ENCODE measurements at places on chromosomes 7 and 10. TPM values are rescaled to one million over a fixed set of nuclear protein-coding genes. Genes with fewer than 3 reads are reported as not detected.
A peak's percentile ranks its signal among the peaks of the same experiment; 100 is the strongest.

- no peak overlapping the region for H3K4me3 ChIP-seq
- H3K27ac ChIP-seq = no peak overlapping the region
- H3K4me1 ChIP-seq = no peaks in the 10 kb centered on the region
- no peak for DNase-seq
These were observed 117.6 kb upstream of the TCF7L2 start for GRCh38 chr10:112832361-112832878.

DNA sequence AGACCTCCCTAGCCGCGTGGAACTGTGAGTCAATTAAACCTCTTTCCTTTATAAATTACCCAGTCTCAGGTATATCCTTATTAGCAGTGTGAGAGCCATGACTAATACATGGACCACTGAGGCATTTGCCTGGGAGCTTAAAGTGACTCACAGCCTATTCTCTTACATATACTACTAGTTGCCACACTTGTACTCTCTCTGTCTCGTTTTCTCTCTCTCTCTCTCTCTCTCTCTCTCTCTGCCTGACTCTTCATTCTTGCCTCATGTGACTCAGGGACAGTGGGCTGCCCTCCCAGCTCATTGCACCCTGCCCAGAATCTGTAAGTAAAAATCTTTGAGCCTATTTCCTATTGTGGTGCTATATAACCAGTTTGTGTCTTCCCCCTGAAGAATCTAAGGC lies 238.5 kb upstream of the MAGI2 start:
- no peaks in the 10 kb centered on the region for H3K27me3 ChIP-seq
- H3K36me3 ChIP-seq = no peaks in the 10 kb centered on the region
- DNase-seq = no peak

- H3K4me1 ChIP-seq = no peaks in the 10 kb centered on the region
- H3K27ac ChIP-seq = no peak overlapping the region
- no peak overlapping the region for H3K4me3 ChIP-seq
- DNase-seq = no peak
- no peaks in the 10 kb centered on the region for H3K36me3 ChIP-seq
These were observed 102.7 kb upstream of the FAM13C start for GRCh38 chr10:59465088-59465487.

GRCh38 chr7:134014935-134015334 lies 112.2 kb upstream of the LRGUK start:
- H3K27ac ChIP-seq = no peak overlapping the region
- no peaks in the 10 kb centered on the region for H3K4me1 ChIP-seq
- H3K27me3 ChIP-seq = no peaks in the 10 kb centered on the region
- H3K36me3 ChIP-seq = no peaks in the 10 kb centered on the region
- no peak for DNase-seq
- no peak overlapping the region for H3K4me3 ChIP-seq

- H3K4me1 ChIP-seq = no peaks in the 10 kb centered on the region
- no peaks in the 10 kb centered on the region for H3K27me3 ChIP-seq
- H3K27ac ChIP-seq = no peak overlapping the region
- H3K36me3 ChIP-seq = no peaks in the 10 kb centered on the region
- no peak overlapping the region for H3K4me3 ChIP-seq
These were observed 299.9 kb downstream of the RPS24 start for GRCh38 chr10:78333362-78334143.

DNA sequence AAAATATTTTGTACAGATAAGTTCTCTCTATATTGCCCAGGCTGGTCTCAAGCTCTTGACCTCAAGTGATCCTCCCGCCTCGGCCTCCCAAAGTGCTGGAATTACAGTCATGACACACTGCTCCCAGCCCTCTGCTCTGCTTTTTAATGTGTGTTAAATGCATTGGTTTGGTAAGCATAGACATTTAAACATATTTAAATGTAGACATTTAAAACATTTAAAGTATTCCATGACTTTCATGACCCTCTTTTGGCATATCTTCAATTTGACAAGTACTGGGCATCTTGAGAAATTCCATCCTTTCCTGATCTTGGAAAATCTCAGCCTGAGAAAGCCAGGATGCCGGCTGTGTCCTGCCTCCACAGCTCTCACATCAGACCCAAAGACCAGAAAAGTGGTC lies 5.2 kb upstream of the SAR1A start:
- no peak overlapping the region for H3K4me3 ChIP-seq
- H3K4me1 ChIP-seq = peaks cover 25% of the 10 kb centered on the region
- H3K36me3 ChIP-seq = no peaks in the 10 kb centered on the region
- H3K27me3 ChIP-seq = no peaks in the 10 kb centered on the region

DNA sequence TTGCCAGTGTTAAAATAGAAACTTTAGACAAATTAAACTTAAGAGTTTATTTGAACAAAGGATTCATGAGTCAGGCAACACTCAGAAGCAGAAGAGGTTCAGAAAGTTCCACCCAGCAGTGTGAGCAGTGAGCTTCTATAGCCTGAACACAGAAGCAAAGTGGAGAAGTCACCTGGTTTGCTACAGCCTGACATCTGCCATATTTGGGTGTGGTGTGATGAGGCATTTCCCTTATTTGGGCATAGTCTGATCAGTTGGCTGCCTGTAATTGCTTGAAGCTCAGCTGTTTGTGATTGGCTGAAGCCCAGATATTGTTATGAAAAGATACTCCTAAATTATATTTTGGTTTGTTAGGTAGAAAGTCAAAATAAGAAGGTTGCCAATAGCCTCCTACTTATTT lies 39.1 kb downstream of the VWC2 start:
- DNase-seq = no peak
- no peaks in the 10 kb centered on the region for H3K4me1 ChIP-seq
- H3K27me3 ChIP-seq = no peaks in the 10 kb centered on the region
- no peak overlapping the region for H3K27ac ChIP-seq

- H3K4me3 ChIP-seq = no peak overlapping the region
- no peaks in the 10 kb centered on the region for H3K4me1 ChIP-seq
- H3K27me3 ChIP-seq = no peaks in the 10 kb centered on the region
- H3K27ac ChIP-seq = no peak overlapping the region
These were observed 248.2 kb downstream of the SKAP2 start for GRCh38 chr7:26616235-26616634.

DNA sequence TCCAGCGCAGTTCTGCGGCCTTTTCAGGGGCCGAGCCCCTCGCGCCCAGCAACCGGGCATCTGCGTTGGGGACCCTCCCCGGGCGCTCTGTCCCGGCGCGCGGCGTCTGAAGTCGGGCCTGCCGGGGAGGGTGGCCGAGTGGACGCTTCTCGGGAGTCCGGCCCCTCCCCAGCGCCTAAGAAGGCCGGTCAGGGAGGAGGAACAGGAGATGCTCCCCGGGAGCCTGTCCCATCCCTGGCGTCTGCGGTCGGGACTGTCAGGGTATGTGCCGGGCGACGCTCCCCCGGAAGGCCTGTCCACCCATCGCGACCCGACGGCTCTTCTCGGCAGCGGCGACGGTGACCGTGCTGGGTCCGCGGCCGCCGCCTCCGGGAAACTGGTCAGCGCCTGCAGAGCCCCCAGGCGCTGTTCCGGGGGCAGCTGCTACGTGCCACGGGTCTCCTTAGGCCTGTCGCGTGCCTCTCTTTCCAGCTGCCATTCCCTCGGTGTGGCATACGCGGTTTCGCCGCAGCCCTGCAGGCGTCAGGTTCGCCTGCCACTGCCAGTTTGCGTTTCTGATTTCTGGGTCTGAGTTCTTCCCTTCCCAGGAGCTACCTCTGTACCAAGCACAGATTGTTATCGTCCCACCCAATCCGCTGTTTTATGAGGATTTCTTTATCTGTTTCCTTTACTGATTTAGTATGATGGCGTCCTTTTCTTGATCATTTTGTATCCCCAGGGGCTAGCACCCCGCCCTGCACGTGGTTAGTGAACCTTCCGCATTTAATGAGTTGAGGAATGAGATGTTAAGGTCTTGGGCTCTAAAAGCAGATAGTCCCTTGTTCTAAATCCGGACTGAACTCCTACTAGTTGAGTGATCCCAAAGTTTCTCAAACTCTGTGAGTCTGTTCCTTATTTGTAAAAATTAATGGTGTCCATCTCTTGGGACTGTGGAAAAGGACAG lies 782 bp downstream of the IFIT5 start:
- DNase-seq = peak; percentile 49
- H3K4me3 ChIP-seq = peak overlapping the region; percentile 88
- H3K27ac ChIP-seq = peak overlapping the region; percentile 88
- no peaks in the 10 kb centered on the region for H3K36me3 ChIP-seq

DNA sequence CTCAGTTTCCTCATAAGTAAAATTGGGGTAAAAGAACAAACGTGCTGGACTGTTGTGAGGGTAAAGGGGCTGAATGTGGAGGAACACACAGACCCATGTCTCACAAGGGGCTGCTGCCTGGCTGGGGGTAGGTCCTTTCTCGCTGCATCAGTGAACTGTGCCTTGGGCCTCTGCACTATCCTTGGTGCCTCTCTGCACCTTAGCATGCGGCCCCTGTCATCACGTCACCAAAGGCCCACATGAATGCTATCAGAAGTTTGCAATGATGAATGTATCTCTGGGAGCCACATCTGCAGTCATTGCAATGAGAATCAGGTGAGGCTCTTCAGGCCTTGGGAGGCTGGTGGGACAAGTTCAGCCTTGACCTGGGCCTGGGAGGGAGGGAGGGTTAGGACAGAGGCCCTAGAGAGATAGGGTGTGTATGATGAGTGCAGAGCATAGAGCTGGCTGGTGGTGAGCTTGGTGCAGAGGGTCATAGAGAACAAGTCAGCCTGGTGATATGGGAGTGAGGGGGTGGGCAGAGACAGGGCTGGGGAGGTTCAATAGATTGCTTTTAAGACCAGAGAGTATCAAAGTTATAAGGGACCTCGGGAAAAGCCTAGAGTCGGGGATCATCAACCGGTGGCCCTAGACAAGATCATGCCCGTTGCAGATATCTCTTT lies 308.4 kb downstream of the RPS24 start:
- no peak for DNase-seq
- no peaks in the 10 kb centered on the region for H3K27me3 ChIP-seq
- no peak overlapping the region for H3K27ac ChIP-seq
- no peak overlapping the region for H3K4me3 ChIP-seq
- no peaks in the 10 kb centered on the region for H3K4me1 ChIP-seq

- no peaks in the 10 kb centered on the region for H3K4me1 ChIP-seq
- H3K27ac ChIP-seq = no peak overlapping the region
- H3K4me3 ChIP-seq = no peak overlapping the region
- no peak for DNase-seq
- H3K36me3 ChIP-seq = no peaks in the 10 kb centered on the region
These were observed 209.9 kb upstream of the YAE1 start for GRCh38 chr7:39356172-39356925.

GRCh38 chr10:36170943-36171501 lies 528.9 kb upstream of the FZD8 start:
- H3K4me3 ChIP-seq = no peak overlapping the region
- DNase-seq = no peak
- no peak overlapping the region for H3K27ac ChIP-seq
- no peaks in the 10 kb centered on the region for H3K36me3 ChIP-seq
- no peaks in the 10 kb centered on the region for H3K27me3 ChIP-seq

DNA sequence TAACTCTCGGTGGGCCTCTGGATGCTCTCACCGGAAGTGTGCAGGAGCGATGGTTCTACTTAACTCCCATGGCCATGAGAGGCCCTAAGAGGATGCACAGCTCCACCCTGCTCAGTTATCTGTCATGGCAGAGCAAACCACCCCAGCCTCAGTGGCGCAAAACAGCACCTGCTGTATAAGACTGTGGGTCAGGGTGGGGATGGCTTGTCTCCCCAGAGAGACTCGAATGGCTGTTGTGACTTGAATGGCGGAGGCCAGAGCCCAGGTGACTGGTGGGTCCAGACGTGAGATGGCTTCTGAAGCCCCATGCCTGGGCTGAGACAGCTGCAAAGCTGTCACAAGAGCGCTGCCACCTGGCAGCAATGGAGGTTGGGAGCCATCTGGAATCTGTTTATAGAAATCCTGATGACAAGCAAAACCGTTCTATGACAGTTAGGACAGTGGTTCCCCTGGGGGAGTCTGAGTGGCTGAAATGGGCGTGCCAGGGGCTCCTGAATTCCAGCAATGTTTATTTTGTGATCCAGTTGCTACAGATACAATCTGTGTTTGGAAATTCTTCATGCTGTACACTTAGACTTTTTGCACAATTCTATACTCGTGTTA lies 490.5 kb downstream of the TCERG1L start:
- H3K4me3 ChIP-seq = no peak overlapping the region
- H3K27ac ChIP-seq = no peak overlapping the region
- DNase-seq = no peak
- H3K4me1 ChIP-seq = no peaks in the 10 kb centered on the region
- H3K27me3 ChIP-seq = no peaks in the 10 kb centered on the region
- H3K36me3 ChIP-seq = no peaks in the 10 kb centered on the region

DNA sequence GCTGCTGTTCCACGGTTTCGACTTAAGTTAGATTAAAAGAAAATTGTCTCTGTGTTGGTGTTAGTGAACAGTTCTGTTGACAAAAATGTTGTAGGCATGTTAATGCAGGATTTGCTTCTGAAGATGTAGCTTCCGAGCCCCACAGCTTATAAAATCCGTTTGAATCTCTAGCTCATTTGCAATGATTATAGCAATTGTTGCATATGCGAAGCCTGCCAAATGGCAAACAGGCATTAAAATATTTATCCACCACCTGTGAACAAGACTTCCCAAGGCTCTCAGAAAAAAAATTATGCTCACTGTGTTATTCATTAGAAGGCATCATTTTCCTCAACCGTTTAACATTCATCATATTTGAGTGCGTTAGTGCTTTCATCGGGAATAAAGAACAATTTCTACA lies 14.3 kb downstream of the CFAP58 start:
- DNase-seq = no peak
- no peaks in the 10 kb centered on the region for H3K4me1 ChIP-seq
- no peak overlapping the region for H3K27ac ChIP-seq
- H3K27me3 ChIP-seq = peaks cover 6% of the 10 kb centered on the region
- H3K4me3 ChIP-seq = no peak overlapping the region

GRCh38 chr10:69936091-69936490 lies 116.6 kb upstream of the MACROH2A2 start:
- H3K27ac ChIP-seq = no peak overlapping the region
- no peaks in the 10 kb centered on the region for H3K36me3 ChIP-seq
- no peaks in the 10 kb centered on the region for H3K4me1 ChIP-seq
- DNase-seq = no peak
- no peaks in the 10 kb centered on the region for H3K27me3 ChIP-seq

GRCh38 chr7:35630024-35630972 lies 64.6 kb downstream of the HERPUD2 start:
- H3K4me3 ChIP-seq = no peak overlapping the region
- no peak overlapping the region for H3K27ac ChIP-seq
- no peak for DNase-seq
- H3K36me3 ChIP-seq = peaks cover 27% of the 10 kb centered on the region

DNA sequence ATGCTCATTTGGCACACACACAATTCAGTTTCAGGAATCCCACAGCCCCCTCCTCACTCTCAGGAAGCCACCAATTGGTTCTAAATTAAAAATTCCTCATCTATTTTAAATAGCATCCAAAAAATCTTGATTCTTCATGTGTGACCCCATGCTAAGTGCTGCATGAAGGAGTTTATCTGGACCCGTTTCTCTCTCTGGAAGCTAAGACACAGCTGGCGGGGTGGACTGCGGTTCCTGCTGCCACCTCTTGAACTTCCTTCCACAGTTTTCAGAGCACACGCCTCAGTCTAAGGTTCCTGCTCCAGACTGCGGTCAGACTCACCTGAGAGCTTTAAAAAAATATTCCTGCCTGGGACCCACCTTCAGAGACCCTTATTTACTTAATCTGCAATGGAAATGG lies 34.5 kb downstream of the LYZL1 start:
- H3K36me3 ChIP-seq = no peaks in the 10 kb centered on the region
- H3K27ac ChIP-seq = no peak overlapping the region
- no peak overlapping the region for H3K4me3 ChIP-seq

Gene SNCG
- not detected for total RNA-seq

Gene GHRHR
- total RNA-seq = not detected

Gene CALHM1
- not detected for total RNA-seq

Gene EGFR
- not detected for total RNA-seq

Gene PON3
- not detected for total RNA-seq

Gene WIPF3
- not detected for total RNA-seq

Gene METTL27
- not detected for total RNA-seq

Gene CHAT
- total RNA-seq = not detected

Gene NKX2-3
- total RNA-seq = not detected

Measured in CD8-positive, alpha-beta memory T cell (primary cell).